CD4-positive, alpha-beta memory T cell (primary cell): ENCODE measurements at places on chromosomes 3 and 15.

DNA sequence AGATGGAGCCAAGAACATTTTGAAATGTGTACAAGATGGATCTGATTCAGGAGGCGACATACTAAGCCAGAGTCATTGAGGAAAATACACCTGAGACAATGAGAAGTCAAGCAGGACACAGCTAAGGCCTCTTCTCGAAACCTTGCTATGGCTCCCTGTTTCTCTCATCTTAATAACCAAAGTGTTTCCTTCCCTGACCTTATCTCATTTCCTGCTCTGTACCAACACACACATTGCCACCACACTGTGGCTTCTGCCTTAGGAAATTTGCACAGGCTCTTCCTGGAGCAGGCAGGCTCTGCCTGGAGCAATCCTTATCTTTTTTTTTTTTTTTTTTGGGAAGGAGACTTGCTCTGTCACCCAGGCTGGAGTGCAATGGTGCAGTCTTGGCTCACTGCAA is 36.6 kb downstream of the OXSM start:
- no peak for DNase-seq

DNA sequence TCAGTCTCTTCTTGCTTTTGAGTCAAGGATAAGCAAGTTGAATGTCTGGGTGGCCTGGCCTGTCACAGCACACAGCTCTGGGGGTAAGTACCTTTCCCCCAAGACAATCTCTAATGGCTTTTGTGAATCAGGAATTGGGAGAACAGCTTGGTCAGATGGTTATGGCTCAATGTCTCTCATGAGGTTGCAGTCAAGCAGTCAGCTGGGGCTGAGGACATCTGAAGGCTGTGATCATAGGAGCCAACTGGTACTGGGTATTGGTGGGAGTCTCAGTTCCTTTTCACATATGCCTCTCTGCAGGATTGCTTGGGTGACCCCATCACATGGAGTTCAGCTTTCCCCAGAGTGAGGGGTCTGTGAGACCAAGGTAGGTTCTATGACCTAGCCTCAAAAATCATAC is 33.0 kb upstream of the TMEM158 start:
- DNase-seq, result no peak

- no peak for DNase-seq
Observed at GRCh38 chr3:137767538-137768360, 3.6 kb downstream of the SOX14 start.

GRCh38 chr3:96478496-96478895 is 335.9 kb upstream of the EPHA6 start:
- DNase-seq, result no peak

- no peak for DNase-seq
Observed at GRCh38 chr3:184635126-184635525, 73.5 kb downstream of the EPHB3 start.

GRCh38 chr15:47194718-47195117 is 522.6 kb upstream of the SEMA6D start:
- no peak for DNase-seq

GRCh38 chr3:83230376-83230775 is 1468.9 kb upstream of the GBE1 start:
- no peak for DNase-seq

- DNase-seq, result no peak
Observed at GRCh38 chr3:38543586-38543985, 47.4 kb downstream of the EXOG start.

DNA sequence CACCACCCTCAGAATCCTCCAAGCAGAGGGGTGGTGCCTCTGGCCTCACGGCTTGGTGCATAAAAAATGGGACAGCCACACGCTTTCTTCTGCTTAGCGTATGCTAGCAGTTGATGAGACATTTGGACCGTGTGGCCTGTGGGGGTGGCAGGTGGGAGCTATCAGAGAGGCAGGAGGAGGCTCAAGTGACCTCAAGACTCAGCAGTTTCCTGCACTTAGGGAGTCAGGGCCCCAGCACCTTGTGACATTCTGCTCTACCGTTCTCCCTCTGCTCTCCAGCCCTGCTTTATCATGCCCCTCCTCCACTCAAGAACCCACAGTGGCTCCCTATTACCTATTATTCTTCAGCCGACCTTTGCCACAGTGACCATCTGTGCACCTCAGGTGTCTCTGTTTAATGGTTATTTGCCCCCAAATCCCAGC is 41.0 kb upstream of the CGNL1 start:
- DNase-seq, result no peak
